ENCODE measurements at places on chromosomes 1 and 21.

GRCh38 chr1:206953626-206954025 is 7.4 kb upstream of the PIGR start:
- DNase-seq, result no peak

GRCh38 chr1:107246775-107247345 is 106.0 kb downstream of the NTNG1 start:
- no peak for DNase-seq

DNA sequence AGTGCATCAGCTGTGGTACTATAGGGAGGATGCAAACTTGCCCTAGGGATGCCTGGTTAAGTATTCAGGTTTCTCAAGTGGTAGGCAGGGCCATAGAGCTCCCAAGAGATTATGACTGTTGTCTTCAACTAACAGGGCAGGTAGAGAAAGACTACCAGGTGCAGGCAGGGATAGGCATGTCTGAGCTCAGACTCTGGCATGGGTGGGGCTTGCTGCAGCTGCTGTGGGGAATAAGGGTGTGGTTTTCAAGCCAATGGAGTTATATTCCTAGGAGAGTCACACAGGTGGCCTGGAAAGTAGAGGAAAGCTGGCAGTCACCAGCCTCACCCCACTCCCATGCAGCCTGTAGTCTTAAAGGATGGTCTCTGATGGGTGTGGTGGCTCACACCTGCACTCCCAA is 673.4 kb upstream of the ADGRL4 start:
- DNase-seq, result no peak

- DNase-seq, result no peak
Measured at GRCh38 chr1:183653876-183654451, 848 bp upstream of the APOBEC4 start.

DNA sequence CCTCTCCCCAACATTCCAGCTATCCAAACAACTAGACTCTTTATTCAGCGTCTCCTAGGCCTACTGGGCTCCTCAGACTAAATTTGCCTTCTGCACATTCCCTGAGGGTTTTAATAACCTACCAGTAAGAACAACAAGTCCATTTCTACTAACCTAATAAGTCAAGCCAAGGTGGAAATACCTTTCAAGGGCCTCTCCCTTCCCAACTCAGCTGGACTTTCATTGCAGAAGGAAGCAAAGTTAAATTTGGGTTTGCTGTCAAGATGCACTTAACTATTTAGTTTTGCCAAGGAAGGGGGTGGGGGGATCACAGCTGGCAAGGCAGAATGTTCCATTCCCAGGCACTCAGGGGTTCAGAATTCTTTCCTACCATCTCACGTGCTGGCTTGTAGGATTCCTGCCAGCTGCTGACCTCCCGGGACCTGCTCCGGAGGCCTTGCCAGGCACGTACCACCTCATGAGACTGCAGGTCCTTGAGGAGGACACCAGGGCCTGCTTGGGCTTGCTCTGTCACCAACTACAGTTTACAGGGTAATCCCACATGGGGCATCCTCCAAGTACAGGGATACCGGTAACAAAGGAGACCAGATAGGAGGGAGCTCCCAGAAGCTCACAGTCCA is 29.8 kb downstream of the SLC30A1 start:
- no peak for DNase-seq

GRCh38 chr1:8866792-8867415 is 11.6 kb downstream of the ENO1 start:
- no peak for DNase-seq

DNA sequence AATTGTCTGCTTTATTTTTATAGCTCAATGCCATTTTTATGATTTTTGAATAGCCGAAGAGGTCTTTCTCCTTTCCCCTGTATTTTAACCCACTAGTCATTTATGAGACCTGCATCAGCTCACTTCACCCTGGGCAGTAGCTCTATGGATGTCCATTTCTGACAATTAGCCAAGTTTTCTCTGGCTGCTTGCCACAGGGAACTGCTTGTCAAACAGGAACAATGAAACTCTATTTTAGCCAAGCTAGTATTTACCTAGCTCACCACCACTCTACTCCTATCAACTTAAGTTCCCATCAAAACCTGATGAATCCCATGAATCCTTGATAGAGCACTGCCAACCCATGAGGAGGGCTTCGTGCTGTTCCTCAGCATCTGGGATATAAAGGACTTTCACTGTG is 406.7 kb downstream of the RWDD3 start:
- peak; percentile 67 for DNase-seq

GRCh38 chr1:59674595-59674994 is 140.2 kb upstream of the HOOK1 start:
- no peak for DNase-seq

GRCh38 chr1:116417678-116418077 is 44.6 kb downstream of the ATP1A1 start:
- no peak for DNase-seq

DNA sequence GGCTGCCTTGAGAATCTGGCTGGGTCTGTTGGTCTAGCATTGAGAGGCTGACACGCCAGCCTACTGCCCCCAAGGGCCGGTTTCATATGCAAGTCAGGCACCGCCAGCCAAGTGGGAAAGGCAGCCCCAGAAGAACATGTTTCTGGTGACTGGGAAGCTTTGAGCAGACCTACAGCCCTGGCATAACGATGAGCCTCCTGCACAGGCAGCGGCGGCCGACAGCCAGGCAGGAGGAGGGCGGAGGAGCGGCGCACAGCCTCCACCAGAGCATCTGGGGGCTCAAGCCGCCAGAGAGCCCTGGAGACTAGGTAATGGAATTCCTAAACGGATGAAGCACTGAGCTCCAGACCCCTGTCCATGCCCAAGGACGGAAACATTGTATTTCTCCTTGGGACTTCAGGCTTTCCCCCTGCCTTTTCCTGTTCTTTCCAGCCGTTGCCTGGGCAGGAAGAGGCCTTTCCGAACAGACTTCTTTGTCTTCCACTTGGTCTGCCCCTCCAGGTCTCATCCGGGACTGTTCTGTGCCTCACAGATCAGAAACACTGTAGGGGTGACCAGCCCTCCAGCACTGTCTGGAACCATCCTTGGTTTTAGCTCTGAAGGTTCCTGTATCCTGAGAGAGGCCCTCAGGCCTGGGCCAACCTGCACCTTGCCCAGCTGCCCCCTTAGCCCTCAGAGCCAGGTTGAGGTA is 59.5 kb downstream of the IRF2BP2 start:
- DNase-seq, result no peak

DNA sequence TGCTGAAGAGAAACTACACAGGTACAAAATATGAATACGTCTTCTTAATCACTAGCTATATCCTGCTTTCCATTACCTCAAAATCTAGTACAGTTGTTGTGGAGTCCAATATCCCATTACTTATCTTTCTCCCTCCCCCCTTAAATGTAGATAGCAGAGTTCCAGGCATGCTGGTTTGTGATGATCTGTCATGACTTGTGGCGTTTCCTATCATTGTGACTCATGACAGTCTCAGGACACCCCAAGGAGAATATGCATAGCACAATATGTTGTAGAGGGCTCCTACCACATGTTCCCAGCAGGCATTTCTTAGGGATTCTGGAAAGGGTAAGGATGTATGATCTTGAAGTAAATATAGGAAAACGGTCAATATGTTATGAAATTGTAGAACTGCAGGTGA is 206.9 kb downstream of the USH2A start:
- DNase-seq, result no peak

DNA sequence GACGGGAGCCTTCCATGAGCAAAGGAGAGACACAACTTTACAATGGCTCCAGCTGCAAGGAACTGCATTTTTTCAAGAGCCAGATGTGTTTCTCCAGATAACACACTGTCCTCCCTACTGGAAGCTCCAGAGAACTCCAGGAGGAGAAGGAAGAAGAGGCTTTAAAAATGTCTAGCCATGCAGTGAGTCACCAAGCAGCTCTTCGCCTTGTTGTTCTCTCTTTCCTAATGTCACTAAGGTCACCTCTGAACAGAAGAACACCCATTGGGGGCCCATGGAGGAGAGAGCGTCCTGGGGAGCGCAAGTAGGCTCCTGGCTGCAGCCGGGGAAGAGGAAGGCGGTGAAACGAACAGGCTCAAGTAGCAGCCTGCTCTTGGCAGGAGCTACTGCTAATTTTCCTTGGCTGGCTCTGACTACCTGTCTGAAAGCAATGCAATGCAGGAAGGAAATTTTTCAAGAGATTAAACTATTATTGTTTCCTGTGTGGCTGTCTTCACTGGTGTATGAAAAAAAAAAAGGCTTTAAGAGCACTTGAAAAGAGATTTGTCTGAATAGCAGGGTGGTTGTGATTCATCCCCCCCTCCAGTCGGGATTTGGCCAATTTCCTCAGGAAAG is 321.9 kb downstream of the SETD4 start:
- DNase-seq, result no peak

GRCh38 chr1:54095546-54096226 is 42.3 kb downstream of the TCEANC2 start:
- peak; percentile 15 for DNase-seq

DNA sequence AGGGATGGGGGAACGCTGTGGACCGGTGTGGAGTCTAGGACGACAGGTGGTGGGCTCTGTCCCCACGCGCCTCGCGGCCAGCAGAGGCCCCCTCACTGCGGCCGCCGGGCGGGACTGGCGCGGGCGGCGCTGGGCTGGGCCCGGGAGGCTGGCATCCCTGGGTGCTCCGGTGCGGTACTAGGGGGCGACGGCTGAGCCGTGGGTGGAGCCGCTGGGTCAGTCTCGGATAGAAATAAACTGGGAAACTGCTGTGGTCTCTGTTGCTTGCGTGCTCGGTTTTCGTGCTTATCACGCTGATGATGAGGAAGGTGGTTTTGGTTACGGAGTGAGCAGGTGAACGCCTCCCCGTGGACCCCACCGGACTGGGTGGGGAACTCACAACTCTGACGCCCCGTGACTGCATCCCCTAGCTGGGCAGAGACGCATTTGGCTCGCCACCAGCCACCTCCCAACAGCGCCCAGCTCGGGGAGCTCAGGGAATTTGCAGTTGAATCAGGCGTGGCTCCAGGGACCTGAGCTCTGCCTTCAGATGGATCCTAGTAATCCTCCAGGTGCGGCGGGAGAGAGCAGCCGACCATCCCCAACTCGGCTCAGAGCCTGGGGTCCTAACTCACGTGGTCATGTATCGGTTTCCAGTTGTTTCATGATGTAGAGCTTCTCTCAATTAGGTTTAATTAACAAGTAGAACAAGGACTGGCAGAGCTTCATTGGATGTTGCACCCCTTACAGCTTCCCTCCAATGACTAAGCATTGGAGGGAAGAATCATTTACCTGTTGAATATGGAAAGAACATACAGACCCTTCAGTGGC is 32.1 kb downstream of the HSD17B7 start:
- peak; percentile 66 for DNase-seq

DNA sequence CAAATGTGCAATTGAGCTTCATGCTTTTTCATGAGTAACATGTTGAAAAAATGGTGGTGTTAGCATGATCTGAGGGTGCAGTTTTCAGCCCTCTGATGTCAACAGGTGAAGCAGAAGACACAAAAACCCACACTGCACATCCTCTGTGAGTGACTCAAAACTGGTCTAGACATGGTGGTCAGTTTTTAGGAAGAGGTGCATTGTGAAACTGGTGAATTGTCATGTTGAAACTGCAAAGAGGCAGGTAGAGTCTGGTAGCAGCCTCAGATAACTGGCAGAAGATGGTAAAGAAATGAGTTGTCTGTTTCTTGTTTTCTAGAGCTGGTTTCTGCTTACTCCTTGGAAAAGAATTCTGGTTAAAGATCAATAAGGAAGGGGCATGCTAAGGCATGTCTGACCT is 97.3 kb upstream of the HMCN1 start:
- DNase-seq, result no peak

GRCh38 chr1:235336903-235337302 is 8.5 kb downstream of the GGPS1 start:
- no peak for DNase-seq

- DNase-seq, result no peak
Measured at GRCh38 chr1:8191474-8191873, 126.4 kb upstream of the SLC45A1 start.

- DNase-seq, result no peak
Measured at GRCh38 chr1:167297222-167298214, 76.8 kb downstream of the POU2F1 start.

- DNase-seq, result no peak
Measured at GRCh38 chr1:239184561-239185244, 201.7 kb upstream of the CHRM3 start.

GRCh38 chr1:63774617-63775417 is 1.0 kb downstream of the ROR1 start:
- DNase-seq, result no peak

DNA sequence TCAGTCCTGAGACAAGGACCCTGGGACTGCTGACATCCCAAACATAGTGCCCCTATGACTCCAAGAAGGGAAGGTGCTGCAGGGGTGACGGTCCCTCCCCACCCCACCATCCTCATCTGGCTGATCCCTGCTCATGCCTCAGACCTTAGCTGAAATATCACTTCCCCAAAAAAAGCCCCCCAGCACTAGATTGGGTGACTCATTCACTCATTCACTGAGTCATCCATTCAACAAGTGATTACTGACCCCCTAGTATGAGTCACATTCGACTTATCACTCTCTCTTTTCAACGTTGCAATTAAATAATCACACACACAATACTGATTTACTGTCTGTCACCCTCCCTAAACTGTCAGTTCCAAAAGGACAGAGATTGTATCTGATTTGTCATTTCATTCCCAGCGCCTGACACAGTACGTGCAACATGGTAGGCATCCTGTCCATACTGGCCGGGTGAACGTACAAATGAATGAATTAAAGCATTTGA is 48.6 kb downstream of the HIVEP3 start:
- DNase-seq, result no peak

DNA sequence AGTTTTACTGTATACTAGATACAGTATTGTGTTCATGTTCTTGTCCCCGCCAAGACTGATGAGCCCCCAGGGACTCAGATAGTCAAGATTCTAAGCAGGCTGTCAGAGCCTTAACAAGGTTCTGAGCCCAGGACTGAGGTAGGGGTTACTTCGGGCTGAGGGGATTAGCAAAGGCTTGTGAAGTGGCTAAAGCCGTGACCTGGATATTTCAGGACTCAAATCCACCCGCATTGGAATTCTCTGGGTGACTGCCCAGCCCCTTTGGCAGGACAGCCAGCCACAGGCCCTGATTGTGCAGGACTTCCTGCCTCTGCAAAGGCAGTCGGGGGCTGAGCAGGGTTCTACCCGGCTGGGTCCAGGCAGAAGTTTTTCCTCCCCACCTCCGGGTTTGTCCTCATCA is at the start of gene PLA2G5:
TSS of gene PLA2G5 (plus strand) at position 321 of the 400 bp plus-strand sequence. CDS start 14,637 bp downstream, outside the sequence.
- no peak for DNase-seq

DNA sequence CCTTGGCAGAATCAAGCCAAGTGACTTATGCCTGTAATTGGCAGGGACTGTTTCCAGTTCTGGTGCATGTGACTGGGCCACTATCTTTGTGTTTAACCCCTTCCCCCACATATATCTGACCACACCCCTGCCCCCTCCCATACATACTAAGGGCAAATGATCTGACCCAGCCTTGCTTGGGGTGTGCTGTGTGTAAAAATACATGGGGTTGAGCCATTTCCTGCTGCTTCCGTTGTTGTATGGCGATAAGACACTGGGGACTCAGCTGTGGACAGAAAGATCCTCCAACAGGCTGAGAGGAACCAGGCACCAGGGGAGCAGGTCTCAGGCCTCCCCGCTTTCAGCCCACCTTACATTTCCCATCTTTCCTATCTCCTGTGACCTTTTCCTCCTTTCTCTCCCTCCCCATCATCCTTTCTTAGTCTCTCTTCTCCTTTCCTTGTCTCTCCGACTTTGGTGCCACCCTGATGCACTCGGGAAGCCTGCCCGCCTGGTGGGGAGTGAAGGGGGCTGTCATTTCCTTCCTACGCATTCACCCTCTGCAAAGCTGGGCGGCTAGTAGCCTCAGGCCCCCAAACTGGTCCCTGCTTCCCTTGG is 39.7 kb downstream of the TMCC2 start:
- no peak for DNase-seq

GRCh38 chr1:8382608-8383505 is 64.9 kb downstream of the SLC45A1 start:
- DNase-seq, result no peak
